ENCODE measurements at places on chromosomes 6 and 20. TPM values are rescaled to one million over a fixed set of nuclear protein-coding genes. Genes with fewer than 3 reads are reported as not detected.

GTSF1L gene
- not detected for total RNA-seq

NHLRC1 gene
- 2.3 TPM for total RNA-seq

CST3 gene
- total RNA-seq, result 123 TPM

TNF gene
- total RNA-seq, result not detected

ELOVL2 gene
- total RNA-seq, result not detected

KIF6 gene
- total RNA-seq, result under 0.01 TPM

RAET1G gene
- total RNA-seq, result 0.27 TPM

LY6G6C gene
- total RNA-seq, result not detected

SRMS gene
- not detected for total RNA-seq
